NCI-H748 treated with DMSO at 0.1 percent for 48 hours (cell line): ENCODE measurements at places on chromosomes 16 and 17.

GRCh38 chr16:29790949-29791844 lies 646 bp downstream of the KIF22 start:
- peak; percentile 1 for DNase-seq

DNA sequence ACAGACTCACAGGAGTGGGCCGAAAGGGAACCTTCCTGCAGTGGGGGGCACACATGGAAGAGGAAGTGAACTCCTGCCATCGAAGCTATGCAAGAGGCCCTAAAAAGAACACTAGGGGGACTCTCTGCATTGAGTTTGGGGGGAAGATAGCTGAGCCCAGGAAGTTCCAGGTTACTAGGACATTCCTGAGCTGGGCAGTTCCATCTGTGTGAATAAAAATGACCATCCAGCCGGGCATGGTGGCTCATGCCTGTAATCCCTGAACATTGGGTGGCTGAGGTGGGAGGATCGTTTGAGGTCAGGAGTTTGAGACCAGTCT lies 211.8 kb downstream of the ZNF423 start:
- no peak for DNase-seq

DNA sequence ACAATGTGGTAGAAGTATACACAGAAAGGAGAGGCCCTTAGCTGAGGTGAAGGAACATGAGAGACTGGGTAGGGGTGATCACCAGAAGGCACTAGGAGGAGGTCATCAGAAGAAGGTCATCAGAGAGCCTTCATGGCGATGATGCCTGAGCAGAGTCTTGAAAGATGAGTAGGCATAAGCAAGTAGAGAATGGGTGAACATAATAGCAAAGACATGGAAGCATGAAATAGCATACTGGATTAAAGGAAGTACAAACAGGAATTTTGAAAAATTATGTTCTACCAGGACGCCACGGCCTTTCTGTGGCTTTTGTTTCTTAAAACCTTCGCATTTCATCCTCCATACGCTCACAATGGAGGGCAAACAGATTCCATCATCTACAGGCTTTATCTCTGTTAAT lies 2.9 kb downstream of the IKZF3 start:
- DNase-seq, result no peak

DNA sequence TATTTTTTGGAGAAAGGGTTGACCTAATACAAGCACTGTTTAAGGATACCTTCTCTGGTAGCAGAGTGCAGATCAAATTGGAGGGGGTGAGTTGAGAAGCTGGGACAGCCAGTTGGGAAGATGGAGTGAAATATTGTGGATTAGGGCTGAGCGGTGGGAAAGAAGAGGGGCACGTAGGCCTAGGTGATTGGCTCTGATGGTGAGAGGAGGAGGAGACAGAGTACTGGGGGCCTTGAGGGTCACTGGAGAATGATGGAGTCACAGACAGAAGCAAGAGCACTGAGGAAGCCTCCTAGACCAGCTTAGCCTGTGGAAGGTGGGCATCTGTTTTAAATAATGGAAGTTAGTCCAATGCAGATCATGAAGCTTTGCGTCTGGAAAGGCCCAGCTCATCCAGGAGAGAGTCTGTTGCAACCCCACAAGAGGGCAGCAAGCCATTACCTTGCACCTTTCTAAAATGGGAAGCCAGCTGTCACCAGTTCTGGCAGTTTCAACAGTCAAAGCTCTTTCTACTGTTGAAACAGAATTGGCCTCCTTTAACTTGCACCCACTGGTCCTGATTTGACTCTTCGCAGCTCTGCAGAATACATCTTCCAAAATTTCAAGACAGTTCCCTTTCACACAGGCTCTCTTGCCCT lies 11.8 kb downstream of the SLC9A5 start:
- no peak for DNase-seq

- no peak for DNase-seq
These were observed 67.1 kb downstream of the ASIC2 start for GRCh38 chr17:33225994-33226393.

- DNase-seq, result no peak
These were observed 8.7 kb downstream of the USB1 start for GRCh38 chr16:58009856-58010416.

- no peak for DNase-seq
These were observed 72.6 kb upstream of the METRNL start for GRCh38 chr17:83006515-83007455.

DNA sequence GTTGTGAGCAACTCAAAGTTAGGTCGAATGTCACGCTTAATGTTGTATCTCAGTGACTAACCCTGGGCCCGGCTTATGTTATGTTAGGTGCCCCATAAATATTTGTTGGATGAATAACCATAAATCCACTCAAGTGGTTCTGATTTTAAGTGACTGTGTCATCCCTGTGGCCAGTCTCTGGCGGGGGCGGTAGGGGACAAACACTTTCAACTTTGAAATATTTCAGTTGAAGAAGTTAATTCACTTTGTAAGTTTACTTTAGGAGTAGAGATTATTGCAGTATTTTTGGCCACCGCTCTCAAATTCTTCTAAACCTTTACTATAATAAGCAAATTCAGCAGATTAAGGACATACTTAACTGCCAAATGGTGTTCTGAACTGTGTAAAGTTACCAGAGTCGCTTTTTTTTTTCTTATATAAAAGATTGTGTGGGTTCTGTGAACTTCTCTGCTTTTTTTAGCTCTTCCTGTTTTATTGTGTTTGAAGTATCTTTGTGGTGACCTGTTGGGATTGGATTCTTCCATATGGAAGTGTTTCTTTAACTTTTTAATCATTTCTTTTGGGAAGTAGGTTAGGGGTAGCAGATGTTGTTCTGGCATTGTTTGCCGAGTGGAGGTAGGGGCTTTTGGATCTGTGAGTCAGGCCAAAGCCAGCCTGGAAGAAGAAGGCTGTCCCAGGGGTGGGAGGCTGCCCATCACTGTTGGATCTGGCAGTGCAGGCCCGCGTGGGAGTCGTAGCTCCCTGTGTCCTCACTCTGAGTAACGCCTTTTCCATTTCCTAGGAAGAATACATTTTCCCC lies 61.4 kb upstream of the TBX2 start:
- DNase-seq, result no peak

DNA sequence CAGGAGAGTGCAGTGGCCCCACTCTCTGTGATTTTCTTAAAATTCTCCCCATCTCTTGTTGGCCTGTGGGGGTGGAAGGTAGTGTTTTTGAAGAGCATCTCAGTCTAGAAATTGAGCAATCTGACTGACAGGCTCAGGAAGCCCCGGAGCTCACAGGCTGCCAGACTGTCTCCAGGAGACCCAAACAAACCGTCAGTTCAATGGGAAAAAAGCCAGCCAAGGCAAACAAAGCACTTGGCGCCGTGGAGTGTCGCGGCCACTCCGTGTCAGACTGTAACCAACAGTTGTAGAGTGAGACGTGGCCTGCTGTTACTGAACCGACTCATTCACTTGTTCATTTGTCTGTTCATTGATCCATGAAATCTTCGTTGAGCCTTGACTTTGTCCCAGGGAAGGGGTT lies 33.7 kb downstream of the RGS9 start:
- peak; percentile 20 for DNase-seq

DNA sequence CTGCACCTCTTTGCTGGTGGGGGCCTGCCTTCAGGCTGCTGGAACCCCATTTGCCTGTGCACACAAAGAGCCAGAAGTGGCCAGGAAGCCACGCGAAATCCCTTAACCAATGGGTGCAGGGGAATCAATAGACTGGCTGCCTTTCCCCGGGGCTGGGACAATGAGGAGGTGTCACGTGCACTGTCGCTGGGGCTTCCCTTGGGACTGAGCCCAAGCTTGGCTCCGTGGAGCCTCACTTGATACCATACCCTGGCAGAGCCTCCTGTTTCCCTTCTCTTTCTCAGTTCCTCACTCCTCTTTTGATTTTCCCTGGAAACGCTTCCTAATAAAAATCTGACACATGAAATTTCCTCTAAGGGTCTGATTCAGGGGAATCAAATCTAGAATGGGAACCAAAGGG lies 38.8 kb upstream of the C16orf82 start:
- no peak for DNase-seq

DNA sequence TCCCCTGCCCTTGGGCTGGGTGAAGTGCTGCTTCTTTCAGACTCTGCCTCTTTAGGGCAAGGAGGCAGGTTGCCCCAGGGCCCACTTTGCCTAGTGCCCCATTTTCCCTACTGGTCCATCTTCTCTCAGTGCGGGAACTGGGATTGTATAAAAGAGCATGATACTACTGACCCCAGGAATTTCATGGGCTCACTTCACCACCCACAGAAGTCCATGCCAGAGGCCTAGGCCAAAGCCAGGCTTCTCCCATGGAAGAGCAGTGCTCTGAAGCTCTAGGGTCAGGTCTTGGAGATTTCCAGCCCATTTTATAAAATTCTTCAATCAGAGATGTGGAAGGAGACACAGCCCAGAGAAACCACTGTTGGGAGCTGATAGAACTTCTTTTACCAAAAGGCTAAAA lies 5.7 kb downstream of the CACNG1 start:
- DNase-seq, result no peak

DNA sequence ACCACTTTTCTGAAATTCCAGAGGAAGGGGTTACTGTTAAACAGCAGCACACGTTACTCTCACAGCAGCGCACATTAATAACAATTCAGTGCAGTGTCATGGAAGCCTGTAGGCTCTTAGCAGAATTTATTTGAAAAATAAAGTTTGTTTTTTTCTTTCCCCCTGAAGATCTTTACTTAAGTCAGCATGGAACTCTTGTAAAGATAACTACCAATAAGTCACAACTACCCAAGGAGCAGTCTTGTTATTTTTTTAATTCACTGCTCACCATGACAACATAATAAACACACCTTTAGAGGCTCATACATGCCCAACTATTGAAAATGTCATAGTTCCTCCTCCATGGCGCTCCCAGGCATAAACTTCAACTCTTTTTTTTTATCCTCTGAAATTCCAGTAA lies 31.8 kb upstream of the PSMD7 start:
- no peak for DNase-seq

GRCh38 chr17:67227488-67227887 lies 17.5 kb downstream of the HELZ start:
- no peak for DNase-seq

DNA sequence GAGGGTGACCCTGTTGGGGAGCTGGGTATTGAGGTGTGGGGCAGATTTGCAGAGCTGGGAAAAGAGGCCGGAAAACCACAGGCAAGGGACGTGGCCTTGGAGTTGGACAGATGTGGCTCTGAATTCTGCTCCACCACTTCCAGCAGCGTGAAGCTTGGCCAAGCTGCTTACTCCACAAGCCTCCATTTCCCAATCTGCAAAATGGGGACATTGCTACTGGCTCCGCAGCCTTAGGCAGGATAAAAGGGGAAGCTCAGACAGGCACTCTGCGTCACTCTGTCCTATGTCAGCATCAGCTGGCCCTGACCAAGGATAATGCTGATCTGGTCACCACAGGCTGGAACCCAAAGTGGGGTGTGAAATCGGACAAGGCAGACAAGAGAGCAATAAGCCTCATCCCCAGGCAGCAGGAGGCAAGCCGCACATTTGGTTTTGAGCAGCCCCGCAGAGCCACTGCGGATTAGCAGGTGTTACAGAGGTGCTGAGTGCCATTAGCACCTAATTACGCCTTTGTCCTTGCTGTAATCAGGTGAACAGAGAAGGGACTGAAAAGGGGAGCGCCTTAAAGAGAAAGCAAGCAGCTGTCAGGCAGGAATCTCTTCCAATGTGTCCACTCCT lies 54.8 kb downstream of the SDK2 start:
- peak; percentile 53 for DNase-seq

DNA sequence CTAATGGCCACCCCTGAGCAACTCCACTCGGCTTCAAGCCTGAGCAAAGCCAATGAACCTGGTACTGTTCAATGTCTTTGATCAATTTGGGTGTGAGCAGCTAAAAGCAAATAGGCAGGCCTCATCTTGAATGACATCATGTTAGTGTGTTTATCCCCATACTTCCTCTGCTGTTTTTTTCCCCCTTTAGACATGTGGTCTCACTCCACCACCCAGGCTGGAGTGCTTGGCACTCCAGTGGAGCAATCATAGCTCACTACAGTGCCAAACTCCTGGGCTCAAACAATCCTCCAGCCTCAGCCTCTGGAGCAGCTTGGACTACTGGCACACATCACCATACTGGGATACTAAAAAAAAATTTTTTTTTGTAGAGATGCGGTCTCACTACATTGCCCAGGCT lies 75.4 kb downstream of the ARHGAP17 start:
- no peak for DNase-seq

GRCh38 chr17:58503866-58504265 lies 10.6 kb downstream of the MTMR4 start:
- DNase-seq, result no peak

- no peak for DNase-seq
These were observed 74.0 kb downstream of the N4BP1 start for GRCh38 chr16:48535831-48536613.

- DNase-seq, result no peak
These were observed 39.7 kb downstream of the SRCIN1 start for GRCh38 chr17:38565853-38566665.

- DNase-seq, result no peak
These were observed 89.8 kb upstream of the GNAO1 start for GRCh38 chr16:56101480-56101879.

- DNase-seq, result no peak
These were observed 74.1 kb upstream of the IRX3 start for GRCh38 chr16:54360681-54361080.

- DNase-seq, result no peak
These were observed 22.6 kb downstream of the TTYH2 start for GRCh38 chr17:74235911-74236371.

DNA sequence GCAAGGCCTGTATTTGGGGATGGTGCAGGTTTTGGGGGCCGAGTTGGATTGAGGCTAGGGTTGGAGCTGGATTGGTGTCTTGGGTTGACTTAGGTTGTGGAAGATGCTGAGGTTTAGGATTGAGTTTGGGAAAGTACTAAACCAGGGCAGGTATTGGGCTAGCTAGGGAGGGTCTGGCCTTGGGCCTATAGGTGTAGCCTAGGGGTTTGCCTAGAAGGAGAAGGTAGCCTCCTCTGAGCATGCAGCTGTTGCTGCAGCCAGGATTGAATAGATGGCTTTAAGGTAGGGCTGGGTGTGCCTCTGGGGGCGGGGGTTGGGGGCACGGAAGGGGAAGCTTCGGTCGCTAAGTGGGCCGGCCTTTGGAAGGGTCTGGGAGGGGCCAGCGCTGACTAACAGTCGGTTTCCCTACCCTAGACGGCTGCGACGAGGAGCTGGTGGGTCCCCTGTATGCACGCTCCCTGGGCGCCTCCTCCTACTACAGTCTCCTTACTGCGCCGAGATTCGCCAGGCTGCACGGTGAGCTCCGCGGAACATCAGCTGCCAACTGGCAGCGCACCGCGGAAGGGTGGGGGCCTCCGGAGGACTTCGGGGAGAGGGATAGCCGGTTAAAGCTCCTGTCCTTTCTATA lies 1.2 kb downstream of the CNTNAP1 start:
- DNase-seq, result no peak

DNA sequence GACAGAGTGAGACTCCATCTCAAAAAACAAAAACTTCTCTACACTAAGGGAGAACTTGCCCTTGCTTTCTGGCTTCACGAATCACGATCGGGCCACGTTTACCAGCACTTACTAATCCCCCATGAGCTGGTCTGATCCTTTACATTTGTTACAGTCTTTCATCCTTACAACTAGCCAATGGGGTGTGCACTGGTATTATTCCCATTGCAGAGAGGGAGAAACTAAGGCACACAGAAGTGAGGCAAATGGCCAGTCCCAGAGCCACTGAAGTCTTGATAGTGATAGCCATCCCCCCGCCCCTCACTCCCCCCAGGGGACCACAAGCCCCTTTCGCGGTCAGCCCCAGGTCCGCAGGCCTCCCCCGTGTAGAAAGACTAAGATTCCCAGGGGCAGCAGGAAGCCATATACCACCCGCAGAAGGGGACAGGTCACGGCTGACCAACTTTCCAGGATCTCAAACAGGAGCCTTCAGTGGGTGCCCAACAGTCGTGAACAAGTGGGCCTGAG lies 868 bp downstream of the NATD1 start:
- DNase-seq, result no peak
